Natural killer cell (primary cell): ENCODE measurements at places on chromosomes 4 and X. TPM values are rescaled to one million over a fixed set of nuclear protein-coding genes. Genes with fewer than 3 reads are reported as not detected.

Gene PCDH11X
- total RNA-seq, result not detected

DNA sequence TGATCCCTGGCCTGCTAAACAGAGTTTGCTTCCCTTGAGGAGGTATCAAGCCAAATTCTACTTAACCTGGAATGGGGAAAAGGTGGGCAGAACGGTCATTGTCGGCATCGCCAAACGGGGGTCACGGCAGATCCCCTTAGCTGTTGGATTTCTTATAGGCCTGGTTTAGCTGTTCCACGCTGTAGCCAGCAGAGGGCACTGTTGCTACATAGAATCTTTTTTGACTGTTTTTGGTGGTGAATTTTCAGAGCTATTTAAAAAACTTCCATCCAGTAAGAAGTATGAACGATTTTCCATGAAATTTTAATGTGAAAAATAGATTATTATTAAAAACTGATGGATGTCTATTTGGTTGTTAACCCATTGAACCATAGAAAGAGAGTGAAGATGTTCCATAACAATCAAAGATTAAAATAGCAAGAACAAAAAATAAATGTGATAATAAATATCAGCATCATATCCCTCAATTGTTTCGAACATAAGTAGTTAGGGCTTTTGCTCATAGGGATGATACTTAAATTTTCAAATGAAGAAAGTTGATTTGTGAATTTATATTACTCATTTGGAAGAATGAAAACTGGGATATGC, 56.6 kb downstream of the LINC00632 start:
- no peaks in the 10 kb centered on the region for H3K36me3 ChIP-seq
- no peak overlapping the region for H3K27ac ChIP-seq
- peaks cover 5% of the 10 kb centered on the region for H3K4me1 ChIP-seq

- H3K27me3 ChIP-seq, result peaks cover 7% of the 10 kb centered on the region
- H3K27ac ChIP-seq, result no peak overlapping the region
- H3K4me3 ChIP-seq, result no peak overlapping the region
- no peaks in the 10 kb centered on the region for H3K36me3 ChIP-seq
- DNase-seq, result no peak
These were observed 64.7 kb downstream of the WFS1 start for GRCh38 chr4:6334203-6334887.

- no peak overlapping the region for H3K27ac ChIP-seq
- peaks cover 22% of the 10 kb centered on the region for H3K4me1 ChIP-seq
- H3K36me3 ChIP-seq, result no peaks in the 10 kb centered on the region
- no peaks in the 10 kb centered on the region for H3K27me3 ChIP-seq
- no peak overlapping the region for H3K4me3 ChIP-seq
These were observed 2.6 kb downstream of the AMER1 start for GRCh38 chrX:64202808-64203325.

- no peaks in the 10 kb centered on the region for H3K4me1 ChIP-seq
- DNase-seq, result no peak
- H3K27me3 ChIP-seq, result no peaks in the 10 kb centered on the region
- H3K4me3 ChIP-seq, result no peak overlapping the region
- no peaks in the 10 kb centered on the region for H3K36me3 ChIP-seq
These were observed 74.1 kb upstream of the WDR44 start for GRCh38 chrX:118271775-118272174.

GRCh38 chrX:55451626-55451989, 319 bp upstream of the MAGEH1 start:
- no peaks in the 10 kb centered on the region for H3K36me3 ChIP-seq
- no peak for DNase-seq
- H3K27ac ChIP-seq, result peak overlapping the region; percentile 89
- H3K27me3 ChIP-seq, result no peaks in the 10 kb centered on the region
